ENCODE measurements at places on chromosomes 1 and 21.

DNA sequence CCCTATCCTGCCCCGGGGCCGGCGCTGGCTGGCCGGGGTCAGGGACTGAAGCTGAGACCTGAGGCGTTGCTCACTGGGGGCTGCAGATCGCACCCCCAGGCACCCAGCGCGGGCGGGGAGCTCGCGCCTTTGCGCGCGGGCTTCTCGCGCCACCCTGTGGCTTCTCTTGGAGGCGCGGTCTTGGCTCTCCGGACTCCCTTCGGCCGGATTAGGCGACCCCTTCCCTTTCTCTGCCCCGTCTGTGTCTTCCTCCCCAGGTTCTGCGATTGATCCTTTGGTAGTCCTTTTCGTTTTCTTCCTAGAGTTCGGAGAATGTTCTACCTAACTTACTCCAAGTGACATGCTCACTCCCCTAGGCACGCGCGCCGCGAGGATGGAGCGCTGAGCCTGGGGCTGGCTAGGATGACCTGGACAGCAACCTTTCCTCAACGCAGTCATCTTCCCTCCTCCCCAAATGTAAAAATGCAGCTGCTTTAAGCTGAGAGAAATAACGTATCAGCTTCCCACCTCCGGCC is 495 bp upstream of the NTRK1 start:
- no peak for DNase-seq

- no peak for DNase-seq
Measured at GRCh38 chr21:14817311-14817710, 247.5 kb downstream of the NRIP1 start.

- DNase-seq: no peak
Measured at GRCh38 chr21:32648165-32648564, 36.0 kb upstream of the CFAP298 start.

DNA sequence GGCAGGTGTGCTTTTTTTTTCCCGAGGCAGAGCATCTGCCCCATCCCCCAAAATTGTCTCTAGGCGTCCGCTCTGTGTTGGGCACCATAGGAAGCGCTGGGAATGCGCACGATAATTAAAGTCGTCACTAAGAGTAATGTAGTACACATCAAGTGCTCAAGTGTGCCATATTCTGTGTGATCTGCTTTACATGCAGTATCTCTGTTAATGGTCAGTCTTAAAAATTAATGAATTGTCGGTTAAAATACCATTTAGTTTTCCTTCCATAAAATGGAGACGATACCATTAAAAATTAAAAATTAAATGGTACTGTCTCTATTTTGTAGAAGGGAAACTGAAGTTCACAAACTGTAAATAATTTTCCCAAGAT is 544 bp upstream of the CCT8 start:
- no peak for DNase-seq

DNA sequence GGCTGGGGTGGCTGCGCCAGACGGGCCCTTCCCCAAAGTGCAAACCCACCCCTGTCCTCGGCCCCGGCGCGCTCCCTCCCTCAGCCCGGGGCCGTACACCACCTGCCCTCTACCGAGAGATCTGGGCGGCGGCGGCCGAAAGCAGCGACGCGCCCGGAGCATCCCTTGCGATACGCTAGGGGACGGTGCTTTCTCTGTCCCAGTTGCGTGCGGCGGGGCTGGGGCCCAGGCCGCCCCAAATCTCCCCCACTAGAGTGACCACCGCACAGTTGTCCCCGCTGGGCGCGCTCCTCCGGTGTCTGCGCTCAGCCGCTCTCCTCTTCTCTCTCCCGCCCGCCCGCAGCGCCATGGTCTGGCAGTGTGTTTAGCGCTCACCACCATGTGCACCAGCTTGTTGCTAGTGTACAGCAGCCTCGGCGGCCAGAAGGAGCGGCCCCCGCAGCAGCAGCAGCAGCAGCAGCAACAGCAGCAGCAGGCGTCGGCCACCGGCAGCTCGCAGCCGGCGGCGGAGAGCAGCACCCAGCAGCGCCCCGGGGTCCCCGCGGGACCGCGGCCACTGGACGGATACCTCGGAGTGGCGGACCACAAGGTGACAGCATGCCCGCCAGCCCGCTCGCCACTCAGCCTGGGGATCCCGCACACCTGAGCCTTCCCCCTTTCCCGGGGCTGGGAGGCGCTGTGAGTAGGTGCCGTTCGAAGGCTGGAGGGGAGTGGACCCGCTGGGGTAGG is 1.0 kb downstream of the ST6GALNAC5 start:
- no peak for DNase-seq

GRCh38 chr21:39033878-39034589 is 149.2 kb downstream of the PSMG1 start:
- DNase-seq: no peak

- no peak for DNase-seq
Measured at GRCh38 chr1:119186471-119186870, 46.0 kb upstream of the WARS2 start.

GRCh38 chr21:42570841-42571387 is 57.3 kb downstream of the SLC37A1 start:
- no peak for DNase-seq

GRCh38 chr1:9655836-9656235 is 4.3 kb downstream of the PIK3CD start:
- no peak for DNase-seq

DNA sequence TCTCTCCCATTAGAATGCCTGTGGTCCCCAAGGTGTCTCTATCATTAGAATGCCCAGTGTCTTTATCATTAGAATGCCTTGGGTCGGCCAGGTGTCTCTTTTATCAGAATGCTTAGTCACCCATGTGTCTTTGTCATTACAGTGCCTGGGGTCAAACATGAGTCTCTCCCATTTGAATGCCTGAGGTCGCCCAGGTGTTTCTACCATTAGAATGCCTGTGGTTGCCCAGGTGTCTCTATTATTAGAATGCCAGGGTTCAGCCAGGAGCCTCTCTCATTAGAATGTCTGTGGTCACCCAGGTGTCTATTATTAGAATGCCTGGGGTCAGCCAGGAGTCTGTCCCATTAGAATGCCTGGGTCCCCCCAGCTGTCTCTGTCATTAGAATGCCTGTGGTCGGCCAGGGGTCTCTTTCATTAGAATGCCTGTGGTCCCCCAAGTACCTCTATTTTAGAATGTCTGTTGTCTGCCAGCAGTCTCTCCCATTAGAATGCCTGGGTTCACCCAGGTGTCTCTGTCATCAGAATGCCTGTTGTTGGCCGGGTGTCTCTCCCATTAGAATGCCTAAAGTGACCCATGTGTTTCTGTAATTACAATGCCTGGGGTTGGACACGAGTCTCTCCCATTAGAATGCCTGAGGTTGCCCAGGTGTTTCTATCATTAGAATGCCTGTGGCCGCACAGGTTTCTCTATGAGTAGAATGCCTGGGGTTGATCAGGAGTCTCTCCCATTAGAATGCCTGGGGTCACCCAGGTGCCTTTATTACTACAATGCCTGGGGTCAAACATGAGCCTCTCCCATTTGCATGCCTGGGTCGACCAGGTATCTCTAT is 57.1 kb downstream of the RNF187 start:
- no peak for DNase-seq

DNA sequence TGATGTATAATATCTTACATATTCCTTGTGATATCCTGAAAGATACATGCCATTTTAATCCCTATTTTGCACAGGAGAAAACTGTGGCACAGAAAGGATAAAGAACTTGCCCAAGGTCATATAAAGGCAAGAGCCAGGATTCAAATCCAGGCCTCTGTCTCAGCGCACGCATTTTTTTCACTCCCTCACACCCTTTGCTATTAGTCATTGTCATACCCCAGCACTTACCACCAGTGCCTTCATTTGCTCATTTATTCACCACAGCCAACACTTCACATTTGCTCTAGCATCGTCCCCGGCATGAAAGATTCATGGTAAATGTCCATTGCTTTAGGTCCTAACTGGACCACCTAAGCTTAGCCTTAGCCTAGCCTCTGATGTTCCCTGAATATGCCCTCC is 14.2 kb downstream of the ALX3 start:
- no peak for DNase-seq

- no peak for DNase-seq
Measured at GRCh38 chr21:20258542-20258941, 739.7 kb upstream of the NCAM2 start.
